ENCODE measurements at places on chromosomes 12 and 14. TPM values are rescaled to one million over a fixed set of nuclear protein-coding genes. Genes with fewer than 3 reads are reported as not detected.

GRCh38 chr14:58332561-58332960 lies 34.2 kb downstream of the ARID4A start:
- DNase-seq, result no peak

- DNase-seq, result no peak
Observed at GRCh38 chr12:48279101-48279500, 71.6 kb downstream of the ZNF641 start.

GRCh38 chr12:45227316-45228067 lies 11.6 kb downstream of the ANO6 start:
- DNase-seq, result no peak

DNA sequence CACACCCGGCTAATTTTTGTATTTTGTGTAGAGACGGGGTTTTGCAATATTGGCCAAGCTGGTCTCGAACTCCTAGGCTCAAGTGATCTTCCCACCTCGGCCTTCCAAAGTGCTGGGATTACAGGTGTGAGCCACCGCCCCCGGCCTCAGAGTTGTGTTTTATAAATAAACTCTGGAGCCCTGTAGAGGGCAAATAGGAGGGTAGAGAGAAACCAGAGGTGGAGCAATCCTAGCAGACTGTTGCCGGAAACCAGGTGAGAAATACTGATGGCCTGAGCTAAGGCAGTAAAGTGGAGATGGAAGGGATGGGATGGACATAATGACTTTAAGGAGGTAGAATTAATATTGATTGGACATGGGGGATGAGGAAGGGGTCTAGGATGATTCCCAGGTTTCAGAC lies 2.7 kb upstream of the HSD17B6 start:
- no peak for DNase-seq

GRCh38 chr14:33796356-33796755 lies 154.5 kb downstream of the EGLN3 start:
- no peak for DNase-seq

DNA sequence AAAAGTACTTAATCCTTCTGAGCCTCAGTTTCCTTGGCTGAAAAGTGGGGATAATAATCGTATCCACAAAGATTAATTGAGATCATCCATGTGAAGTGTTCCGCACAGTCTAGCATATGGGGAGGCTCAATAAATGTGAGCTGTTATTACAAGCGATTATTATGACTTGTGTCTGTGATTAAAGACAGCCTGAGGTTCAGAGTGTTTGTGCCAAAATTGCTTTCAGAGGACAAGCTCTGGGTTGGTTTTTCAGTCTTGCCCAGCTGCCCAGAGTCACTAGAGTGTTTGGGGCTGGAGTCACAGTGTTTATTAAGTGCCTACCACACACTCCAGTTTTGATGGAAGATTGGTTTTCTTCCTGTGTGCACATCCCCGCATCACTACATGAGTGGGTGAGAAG lies 53.5 kb downstream of the NTF3 start:
- DNase-seq, result no peak

- no peak for DNase-seq
Observed at GRCh38 chr12:98385641-98386040, 129.7 kb upstream of the TMPO start.

DNA sequence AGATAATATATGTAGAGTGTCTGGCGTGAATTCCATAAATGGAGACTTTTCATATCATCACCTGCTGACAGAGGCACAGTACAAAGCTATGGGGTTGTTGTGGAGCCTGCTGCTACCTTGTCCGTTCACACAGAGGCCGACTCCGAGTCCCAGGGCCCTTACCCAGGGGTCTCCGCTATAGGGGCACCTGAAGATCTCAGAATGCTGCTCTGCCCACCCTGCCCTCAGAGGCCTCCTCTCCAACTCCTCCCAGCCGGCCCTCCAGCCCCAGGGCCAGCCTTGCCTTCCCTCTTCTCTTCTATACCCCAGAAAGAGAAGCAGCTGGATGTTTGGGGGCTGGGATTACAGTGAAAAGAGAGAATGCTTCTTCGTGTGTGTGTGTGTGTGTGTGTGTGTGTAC lies 21.3 kb downstream of the NCKAP5L start:
- no peak for DNase-seq

- no peak for DNase-seq
Observed at GRCh38 chr12:131607658-131608447, 103.0 kb upstream of the SFSWAP start.

DNA sequence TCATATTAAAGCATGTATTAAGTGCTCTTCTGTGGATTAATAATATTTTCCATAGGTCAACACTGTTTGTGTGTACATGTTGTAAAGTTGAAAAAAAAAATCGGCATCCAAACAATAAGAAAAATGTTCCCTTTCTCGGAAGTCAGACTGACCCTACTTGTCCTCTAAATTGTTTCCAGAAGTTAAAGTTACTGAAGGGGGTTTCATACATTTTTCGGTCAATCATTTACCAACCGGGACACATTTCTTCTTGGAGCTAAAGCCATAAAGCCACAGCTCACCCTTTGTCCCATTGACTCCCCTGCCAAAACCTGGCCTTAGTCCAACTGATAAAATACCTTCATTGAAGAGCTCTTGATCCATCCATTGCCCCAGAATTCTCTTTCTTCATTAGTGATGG lies 230.0 kb downstream of the ANO2 start:
- DNase-seq, result no peak

DNA sequence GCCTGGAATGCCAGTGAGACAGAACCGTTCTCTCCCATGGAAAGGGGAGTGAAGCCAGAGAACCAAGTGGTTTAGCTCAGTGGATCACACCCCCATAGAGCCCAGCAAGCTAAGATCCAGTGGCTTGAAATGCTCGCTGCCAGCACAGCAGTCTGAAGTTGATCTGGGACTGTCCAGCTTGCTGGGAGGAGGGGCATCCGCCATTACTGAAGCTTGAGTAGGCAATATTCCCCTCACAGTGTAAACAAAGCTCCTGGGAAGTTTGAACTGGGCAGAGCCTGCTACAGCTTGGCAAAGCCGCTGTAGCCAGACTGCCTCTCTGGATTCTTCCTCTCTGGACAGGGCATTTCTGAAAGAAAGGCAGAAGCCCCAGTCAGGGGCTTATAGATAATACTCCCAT lies 374.3 kb upstream of the DCN start:
- no peak for DNase-seq

- DNase-seq, result peak; percentile 5
Observed at GRCh38 chr12:41277100-41277945, 89.2 kb downstream of the PDZRN4 start.

GRCh38 chr14:50395448-50395847 lies 1.2 kb downstream of the CDKL1 start:
- no peak for DNase-seq

DNA sequence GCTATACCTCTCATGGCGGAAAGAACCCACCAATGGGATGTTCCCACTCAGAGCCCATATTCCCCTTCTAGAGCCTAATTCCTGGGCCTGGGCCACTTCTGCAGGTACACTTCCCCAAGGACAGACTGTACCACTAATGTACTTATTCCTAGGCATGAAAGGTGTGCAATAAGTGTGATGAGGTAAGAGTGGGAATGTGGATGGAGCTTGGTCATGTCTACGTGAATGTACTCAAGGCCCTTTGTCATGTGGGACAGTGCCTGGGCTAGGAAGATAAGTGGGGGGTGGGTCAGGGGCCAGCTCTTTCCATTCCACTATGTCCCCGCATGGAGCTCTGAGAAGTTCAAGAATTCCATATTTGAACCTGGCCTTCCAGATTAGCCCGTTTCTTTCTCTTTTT lies 63.4 kb upstream of the FUT8 start:
- no peak for DNase-seq

- no peak for DNase-seq
Observed at GRCh38 chr12:92199819-92200576, 54.4 kb upstream of the BTG1 start.

DNA sequence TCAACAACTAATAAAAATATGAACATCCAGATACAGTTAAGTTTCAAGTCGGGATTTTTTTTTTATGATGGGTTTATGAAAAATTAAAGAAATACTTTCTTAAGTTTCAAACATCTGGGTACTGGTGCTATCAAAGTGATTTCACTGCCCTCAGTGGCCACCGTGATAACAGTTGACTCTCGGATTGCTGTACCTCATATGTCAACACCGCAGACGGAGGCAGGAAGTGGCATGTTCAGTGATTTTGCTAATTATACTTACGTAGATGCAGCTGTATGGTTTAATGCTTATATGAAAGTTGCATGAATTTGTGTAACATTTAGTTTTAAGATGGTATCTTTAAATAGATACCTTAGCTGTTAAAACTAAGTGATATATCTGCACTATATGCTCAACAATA lies 20.8 kb upstream of the FBLN5 start:
- DNase-seq, result no peak

DNA sequence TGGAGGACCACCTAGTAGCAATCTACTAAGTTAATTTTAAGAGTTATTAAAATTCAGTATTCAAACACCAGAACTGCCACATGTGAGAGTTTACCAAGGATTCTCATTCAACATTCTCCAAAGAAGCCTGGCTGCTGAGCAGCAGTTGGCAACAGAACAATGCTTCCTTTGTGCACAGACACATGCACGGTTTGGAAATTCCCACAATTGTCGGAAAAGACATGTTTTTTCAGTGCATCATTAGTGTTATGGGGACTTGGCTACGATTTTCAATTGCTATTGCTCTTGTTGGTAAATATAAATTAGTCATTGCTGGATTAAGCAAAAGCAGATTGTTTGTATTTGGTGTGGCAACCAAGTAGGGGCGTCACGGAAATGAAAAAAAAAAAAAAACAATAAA lies 22.2 kb downstream of the ST8SIA1 start:
- peak; percentile 64 for DNase-seq

- no peak for DNase-seq
Observed at GRCh38 chr12:97464385-97465321, 2.0 kb downstream of the RMST start.

DNA sequence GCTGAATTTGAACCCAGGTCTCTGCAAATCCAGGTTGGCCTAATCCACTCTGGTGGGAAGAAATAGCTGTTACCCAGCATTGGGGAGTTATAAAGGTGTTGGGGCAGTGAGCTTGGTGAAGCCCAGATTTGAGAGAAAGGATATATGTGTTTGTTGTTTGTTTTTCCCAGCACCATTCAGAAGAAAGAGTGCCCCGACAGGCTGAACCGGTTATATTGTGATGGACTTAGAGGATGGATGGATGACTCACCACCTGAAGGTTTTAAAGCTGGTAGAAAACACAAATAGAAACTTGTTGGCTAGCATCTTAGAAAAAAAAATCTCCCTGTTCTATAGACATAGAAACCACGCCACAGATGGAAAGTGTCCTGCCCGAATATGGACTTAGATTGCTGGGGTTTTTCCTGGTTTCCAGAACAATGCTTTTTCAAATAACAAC lies 404.6 kb downstream of the MED13L start:
- DNase-seq, result no peak

The PPP1R1A gene
- not detected for total RNA-seq

The TGFB3 gene
- total RNA-seq, result 2.1 TPM

The ERGIC2 gene
- 137 TPM for total RNA-seq

The CELA1 gene
- total RNA-seq, result not detected

The KLRK1 gene
- not detected for total RNA-seq

The CCDC175 gene
- total RNA-seq, result not detected

The R3HDM2 gene
- 9.4 TPM for total RNA-seq

The APOF gene
- not detected for total RNA-seq

The SDR9C7 gene
- total RNA-seq, result 0.12 TPM

The GPR84 gene
- total RNA-seq, result not detected

The DHRS1 gene
- total RNA-seq, result 15.1 TPM

The TAS2R8 gene
- total RNA-seq, result not detected
